ENCODE measurements at places on chromosomes 6 and 20. TPM values are rescaled to one million over a fixed set of nuclear protein-coding genes. Genes with fewer than 3 reads are reported as not detected.

DNA sequence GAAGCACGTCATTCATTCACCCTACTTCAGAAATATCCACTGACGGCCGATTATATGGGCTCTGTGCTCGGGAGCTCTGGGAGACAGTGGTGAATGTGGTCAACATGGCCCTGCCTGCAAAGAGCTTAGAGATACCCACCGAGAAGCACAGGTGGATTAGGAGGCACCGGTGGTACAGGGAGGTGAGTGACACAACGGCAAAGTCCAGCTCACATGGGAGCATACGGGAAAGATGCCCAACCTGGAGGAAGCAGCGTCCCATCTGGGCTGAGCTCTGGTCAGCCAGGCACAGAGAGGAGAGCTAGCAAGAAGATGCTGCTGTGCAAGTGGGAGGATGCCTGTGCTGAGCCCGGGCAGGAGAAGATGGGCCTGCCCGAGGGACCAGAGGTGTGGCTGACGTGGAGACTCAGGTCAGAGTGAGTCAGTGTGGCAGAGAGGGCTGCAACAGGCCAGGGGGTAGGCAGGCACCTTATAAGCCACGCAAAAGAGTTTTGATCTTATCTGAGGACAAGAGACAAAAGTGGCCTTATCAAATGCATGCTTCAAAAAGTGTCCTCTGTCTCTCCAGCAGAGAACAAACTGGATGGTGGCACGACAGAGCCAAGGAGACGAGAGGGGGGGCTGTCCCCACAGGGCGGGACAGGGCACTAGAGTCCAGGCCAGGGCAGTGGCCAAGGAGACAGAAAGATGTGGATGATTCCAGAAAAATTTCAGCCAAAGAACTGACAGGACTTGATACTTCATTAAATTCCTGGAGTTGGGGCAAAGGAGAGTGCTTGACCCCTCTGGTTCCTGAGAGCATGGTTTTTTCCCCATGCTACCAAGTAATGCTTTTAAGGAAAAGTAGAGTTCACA, 214.6 kb upstream of the SNX9 start:
- DNase-seq: no peak

DNA sequence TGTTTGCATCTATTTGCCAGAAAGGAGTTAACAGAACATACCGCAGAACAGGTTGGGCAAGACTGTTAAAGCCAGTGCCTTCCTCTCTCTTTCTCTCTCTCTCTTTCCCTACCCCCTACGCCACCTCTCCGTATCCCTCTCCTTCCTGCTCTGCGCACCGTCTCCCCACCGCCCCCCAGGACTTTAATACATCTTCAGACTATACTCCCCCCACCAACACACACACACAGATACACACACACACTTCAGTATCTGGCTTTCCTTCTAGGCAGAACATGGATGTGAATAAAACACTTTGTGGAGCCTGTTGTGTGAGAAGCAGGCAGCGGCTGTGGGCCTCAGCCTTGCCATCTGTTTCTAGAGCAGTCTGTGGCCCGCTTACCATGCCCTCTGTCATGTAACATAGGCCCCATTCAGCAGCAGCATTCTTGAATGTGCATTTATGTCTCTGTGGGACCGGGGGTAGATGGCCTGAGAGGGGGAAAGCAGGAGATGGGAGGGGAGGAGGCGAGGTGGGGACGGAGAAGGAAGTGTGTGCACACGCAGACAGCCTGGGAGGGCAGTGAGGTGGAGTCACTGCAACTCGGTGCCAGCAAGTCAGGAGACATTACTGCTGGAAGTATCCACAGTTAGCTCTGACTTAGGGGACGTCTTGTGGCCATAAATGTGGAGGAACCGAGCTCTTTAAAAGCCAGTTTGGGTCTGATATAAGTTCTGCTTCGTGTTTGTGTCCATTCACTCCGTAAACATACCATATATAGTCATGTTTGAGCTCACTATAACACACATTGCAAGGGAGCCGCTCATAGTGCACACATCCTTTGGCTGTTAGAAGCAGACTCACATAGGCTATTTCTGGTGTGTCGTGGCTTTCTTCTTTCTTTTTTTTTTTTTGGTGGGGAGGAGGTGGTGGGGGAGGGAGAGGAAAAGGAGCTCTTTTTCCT, 38.4 kb downstream of the RREB1 start:
- DNase-seq: no peak

DNA sequence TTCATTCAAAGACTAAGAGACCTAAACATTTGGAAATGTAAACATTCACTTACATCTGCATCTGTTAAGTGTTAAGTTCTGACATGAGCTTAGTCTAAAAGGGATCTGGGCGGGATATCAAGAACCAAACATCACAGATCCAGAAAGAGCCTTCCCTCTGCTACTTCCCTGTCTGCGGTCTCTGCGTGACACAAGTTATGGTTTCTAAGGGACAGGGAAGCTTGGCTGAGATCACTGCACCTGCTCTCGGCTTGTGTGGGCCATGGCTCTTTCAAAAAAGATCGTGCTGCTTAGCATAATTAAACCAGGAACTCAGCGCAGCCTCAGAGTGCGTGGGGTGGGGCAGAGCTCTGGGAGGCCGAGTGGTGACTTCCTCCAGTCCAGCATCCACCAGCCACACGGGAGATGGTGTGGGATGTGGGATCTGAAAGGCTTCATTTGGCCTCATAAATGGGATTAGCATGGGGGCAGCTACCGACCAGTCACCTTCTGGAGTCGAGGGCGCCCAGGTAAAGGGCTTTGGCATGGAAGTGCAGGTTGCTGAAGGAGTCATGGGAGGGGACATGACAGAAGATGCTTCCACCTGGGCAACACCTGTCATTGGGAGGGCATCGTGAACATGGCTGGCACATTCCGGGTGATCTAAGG, 16.7 kb upstream of the RAMACL start:
- DNase-seq: no peak

GRCh38 chr6:91683240-91683639, 1096.4 kb upstream of the MAP3K7 start:
- no peak for DNase-seq

DNA sequence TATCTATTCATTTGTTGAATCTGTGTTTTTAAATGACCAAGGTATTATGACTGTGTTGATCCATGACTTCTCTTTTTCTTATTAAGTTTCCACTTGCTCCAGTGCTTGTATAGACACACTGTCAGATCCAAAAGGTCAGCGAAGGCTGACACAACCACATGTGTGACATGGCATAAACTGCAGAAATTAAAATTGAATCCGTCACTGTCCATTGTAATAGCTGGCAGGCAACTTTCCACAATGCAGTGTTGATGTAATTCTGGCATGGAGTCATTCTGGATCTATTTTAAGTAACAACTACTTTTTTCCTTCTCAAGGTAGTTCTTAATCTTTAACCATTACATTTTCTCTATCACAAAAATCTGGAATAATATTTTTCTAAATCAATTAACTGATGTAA, 145.3 kb downstream of the AIG1 start:
- DNase-seq: no peak

GRCh38 chr6:144335914-144336313, 50.8 kb downstream of the UTRN start:
- DNase-seq: no peak

GRCh38 chr6:137808191-137808590, 58.9 kb upstream of the TNFAIP3 start:
- no peak for DNase-seq

- DNase-seq: no peak
Observed at GRCh38 chr6:40852779-40853373, 186.1 kb downstream of the UNC5CL start.

- DNase-seq: no peak
Observed at GRCh38 chr20:48478370-48478769, 349.4 kb downstream of the PREX1 start.

DNA sequence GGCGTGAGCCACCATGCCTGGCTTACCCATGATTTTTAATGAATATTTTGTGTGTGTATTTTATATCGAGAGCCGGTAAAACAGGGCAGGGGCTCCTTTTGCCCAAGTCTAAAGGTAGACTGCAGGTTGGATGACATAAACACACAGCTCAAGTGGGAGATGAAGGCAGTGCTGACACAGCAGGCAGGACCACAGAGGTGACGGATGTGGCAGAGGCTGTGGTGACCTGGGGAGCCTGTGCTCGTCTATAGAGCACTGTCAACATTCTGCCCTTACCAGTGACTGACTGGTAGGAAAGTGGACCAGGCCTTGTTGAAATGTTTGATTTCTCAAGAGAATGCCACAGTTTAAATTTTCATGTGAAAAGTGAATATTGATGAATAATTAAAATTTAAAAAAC, 137.5 kb downstream of the ZFP64 start:
- no peak for DNase-seq

DNA sequence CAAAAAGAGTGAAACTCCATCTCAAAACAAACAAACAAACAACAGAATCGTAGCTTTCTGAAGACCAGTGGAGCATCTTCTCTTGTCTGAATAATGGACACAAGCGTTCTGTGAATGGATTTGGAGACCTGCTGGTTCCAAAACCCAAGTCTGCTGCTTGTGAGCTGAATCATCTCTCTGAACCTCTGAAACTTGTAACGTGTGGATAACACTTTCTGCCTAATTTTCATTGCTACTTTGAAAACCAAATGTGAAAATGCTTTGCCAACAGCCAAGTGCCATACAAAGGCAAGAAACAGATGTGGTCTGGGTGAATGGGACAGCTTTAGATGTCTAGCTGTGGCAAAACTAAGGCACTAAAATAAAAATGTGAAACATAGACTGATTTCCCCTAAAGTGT, 44.3 kb downstream of the PHACTR1 start:
- no peak for DNase-seq

GRCh38 chr6:102761872-102762271, 1368.4 kb downstream of the GRIK2 start:
- DNase-seq: no peak

GRCh38 chr6:13278164-13278563, 50.2 kb downstream of the TBC1D7 start:
- no peak for DNase-seq

DNA sequence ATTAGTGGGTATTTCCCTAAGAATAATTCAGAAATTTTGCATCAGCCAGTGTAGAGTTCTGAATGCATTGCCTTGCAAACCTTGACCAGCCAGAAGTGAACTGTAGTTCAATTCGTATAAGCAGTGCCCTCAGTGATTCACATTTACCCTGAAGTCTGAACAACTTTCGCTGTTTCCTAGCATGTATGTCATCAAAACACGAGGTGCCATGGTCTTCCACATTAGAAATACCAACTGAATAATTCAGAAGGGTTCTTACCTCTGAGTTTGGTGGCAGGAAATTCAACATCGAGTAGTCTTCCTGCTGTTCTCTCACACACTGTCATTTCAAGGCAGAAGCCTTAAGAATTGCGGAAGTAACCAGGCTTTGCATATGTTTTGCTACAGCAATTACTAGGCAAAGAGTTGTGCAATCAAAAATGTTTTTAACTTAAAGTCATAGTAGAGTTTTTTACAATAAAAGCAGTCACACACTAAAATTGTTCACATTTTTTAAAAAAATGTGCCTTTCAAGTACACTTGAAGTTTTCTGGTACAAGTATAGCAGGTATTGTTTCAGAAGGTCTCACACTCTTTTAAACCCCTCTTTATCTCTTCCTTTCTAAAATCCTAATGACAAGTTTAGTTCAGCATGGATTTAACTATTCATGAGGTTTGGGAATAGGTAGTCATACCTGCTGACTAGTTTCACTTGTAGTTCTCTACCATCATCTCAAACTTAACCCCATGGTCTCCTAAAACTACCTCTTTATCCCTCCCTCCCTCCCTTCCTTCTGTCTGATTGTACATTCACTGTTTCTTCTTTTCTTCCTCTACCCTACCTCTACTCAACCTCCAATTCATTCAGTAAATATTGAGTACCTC, 118.3 kb downstream of the STXBP5 start:
- DNase-seq: no peak

DNA sequence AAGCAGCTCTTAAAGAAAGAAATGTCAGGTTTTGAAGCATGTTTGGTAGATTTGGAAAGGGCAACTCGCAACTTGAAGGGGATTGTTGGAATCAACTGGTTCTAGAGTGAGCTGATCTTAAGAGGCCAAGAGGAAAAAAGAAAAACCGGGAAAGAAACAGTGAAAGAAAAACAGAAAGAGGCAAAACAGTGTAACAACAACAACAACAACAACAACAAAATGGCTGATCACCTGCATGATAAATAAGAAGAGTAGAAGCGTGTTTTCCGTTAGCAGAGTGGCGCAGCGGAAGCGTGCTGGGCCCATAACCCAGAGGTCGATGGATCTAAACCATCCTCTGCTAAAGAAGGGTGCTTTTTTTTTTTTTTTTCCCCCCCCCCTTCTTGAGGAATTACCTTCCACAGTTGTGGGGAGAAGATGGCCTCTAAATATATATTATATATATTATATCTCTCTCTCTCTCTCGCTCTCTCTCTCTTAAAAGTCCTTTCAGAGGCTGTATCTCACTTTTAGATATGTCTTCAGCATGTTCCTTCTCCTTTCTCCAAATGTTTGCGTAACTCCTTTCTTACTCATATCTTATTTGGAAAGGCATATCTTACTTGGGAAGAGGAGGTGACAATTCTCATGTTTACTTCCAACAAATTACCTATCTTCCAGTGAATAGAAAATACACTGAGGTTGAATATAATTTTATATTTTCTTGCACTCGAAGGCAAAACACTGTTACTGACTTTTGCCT, 134.4 kb downstream of the OR2B2 start:
- no peak for DNase-seq

DNA sequence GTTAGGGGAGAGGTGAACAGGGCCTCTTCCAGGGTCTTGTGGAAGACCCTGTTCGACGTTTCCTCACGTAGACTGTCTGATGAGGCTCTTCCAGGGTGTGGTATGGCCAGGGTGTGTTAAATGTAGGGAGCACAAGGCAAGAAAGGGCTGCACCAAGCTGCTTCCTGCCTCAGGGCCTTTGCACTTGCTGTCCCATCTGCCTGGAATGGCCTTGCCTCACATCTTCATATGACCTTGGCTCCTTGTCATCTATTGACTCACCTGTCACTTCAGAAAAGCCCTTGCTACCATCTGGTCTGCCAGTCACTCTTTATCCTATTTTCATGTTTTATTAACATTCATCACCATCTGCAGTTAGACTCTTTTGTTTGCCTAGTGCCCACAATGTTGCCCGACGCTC, 31.0 kb downstream of the E2F3 start:
- DNase-seq: no peak

DNA sequence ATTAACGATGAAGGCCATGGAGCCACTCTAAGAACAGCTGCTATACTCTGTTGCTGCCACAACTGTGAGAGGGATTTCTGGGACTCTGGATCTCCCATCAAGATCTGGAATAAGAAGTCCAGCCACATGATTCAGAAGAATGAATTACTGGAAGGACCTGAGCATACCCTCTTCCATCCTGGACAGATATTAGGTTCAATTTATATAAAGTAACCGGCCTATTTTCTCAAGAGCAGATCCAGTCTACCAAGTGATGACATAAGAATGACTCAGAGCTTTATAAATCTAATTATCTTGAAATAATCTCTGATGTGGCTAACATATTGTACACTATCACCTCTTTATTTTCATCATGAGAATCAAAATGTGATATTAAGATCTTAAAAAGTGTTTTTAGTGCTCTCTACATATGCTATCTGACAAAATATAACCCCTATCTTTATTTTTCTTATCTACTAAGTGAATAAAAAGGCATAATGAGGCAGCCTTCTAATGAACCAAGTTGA, 45.1 kb downstream of the COL9A1 start:
- no peak for DNase-seq

GRCh38 chr20:63471717-63471980, 806 bp downstream of the KCNQ2 start:
- no peak for DNase-seq

Gene LKAAEAR1
- not detected for polyA plus RNA-seq

Gene PIGU
- polyA plus RNA-seq: 43.2 TPM

Gene PTGIS
- polyA plus RNA-seq: 28.1 TPM

Gene AIF1
- polyA plus RNA-seq: 79.0 TPM

Gene SSTR4
- not detected for polyA plus RNA-seq

Gene MCCD1
- polyA plus RNA-seq: 26.4 TPM

Gene XKR7
- 0.39 TPM for polyA plus RNA-seq

Gene SOX12
- 33.6 TPM for polyA plus RNA-seq

Gene OPRL1
- 1.2 TPM for polyA plus RNA-seq

Gene ARMH2
- not detected for polyA plus RNA-seq

Gene MLIP
- 0.25 TPM for polyA plus RNA-seq
